Fibroblast of upper back skin (primary cell): ENCODE measurements at places on chromosomes 5 and 9.

DNA sequence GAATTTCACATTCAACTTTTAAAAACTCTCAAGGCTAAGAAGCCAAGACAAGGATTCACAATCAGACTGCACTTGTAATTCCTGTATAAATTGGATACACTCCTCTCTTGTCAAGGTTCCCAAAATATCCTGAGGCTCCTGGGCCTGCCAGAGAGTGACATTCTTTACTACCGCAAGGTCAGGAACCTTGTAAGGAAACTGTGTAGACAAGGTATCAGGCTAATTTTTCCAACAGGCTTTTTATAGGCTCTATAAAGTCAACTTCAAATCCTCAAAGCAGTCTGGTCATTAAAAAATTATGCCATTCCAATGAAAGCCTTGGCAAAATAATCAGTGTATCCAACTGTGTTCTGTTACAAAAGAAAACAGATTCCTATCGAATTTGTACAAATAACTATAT is 15.5 kb upstream of the PAIP1 start:
- DNase-seq: peak; percentile 32

DNA sequence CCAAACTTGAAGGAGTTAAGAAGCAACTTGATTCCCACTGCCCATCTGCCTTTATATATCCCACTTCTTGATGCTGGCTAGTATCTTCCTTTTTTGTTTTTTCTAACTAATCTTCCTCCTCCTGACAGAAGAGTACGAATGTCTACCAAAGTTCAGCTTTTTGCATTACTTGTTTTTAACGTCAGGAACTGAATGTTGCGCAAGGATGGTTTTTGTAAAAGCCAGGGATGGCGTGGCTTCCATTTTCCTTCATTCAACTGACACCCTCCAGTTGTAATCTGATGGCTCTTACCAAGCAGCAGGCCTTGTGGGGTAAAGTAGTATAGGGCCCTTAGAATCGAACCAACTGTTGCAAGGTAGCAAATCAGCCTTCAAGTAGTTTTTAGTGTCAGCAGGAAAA is 70.8 kb upstream of the GPR151 start:
- no peak for DNase-seq

DNA sequence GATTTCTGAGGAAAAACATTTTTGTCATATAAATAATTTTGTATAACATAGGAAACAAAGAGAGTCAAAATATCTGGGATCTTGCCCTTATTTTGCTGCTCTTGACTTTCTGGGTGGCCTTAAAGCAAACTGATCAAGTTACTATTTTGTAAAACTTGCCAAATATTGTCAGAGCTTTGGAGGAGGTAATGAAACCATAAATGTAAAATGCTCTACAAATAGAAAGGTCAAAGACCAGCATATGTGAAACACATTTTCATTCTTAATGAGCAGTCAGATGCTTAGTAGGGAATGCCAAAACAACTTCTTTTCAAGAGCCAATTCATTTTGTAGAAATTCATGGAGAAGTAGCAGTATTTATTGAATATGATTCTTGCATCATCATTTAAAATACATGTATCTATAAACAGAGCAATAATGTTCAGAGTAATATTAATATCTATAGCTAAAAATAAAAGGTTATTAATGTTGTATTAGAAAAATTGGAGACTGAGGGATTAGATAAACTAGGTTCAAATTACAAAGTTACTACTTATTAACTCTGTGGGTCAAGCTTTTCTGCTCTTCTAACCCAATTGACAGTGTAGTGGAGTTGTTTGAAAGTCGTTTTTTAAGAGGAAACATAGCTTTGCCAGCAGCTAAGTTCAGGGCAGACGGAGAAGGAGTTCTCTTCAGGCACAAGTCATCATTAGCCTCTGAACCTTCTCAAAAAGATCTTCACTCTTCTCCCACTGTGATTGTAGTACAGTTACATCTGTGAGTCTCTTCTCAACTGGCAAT is 2053.1 kb downstream of the EFNA5 start:
- peak; percentile 15 for DNase-seq

- no peak for DNase-seq
These were observed 314.0 kb downstream of the AGTPBP1 start for GRCh38 chr9:85427772-85428171.

DNA sequence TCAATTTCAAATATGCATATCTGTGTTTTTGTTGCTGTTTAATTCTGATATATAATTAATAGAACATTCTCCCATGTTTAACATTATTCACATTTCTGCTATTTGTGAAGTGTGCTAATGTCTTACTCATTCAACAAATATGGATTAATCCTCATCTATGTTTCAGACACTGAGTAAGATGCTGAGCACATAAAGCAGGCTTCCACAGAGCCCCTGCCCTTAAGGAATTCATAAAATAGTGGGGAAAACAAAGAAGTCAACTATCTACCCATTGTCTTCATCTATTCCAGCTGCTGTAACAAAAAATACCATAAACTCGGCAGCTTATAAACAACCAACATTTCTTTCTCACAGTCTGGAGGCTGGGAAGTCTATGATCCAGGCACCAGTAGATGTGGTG is 333.3 kb downstream of the SEMA5A start:
- peak; percentile 48 for DNase-seq

DNA sequence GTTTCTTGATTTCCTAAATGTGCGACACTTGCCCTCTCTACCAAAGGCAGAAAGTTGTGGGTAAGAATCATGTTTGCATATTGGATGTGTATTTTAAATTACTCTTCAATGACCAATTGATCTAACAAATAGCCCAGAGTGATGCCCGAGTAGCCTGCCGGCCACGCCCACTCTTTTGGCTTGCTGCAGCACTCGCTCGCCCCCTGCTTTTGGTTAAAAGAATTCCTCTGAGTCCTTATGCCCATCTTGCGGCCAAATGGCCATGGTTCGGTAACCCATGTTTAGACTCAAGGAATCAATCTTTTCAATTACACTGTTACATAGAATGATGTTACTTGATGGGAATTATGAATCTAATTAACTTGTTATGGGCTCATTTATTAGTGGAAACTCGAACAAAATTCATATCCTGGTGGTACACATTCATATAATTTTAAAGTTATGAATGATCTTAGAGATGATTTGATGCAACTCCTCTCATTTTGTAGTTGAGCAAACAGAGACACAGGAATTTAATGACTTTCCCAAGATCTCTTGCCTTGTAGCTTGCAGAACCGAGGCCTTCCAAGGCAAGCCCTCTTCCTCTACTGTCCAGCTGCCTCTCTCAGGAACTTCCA is 36.5 kb downstream of the PPIC start:
- DNase-seq: peak; percentile 46

- peak; percentile 78 for DNase-seq
These were observed 58.5 kb upstream of the TJP2 start for GRCh38 chr9:69115621-69116020.

GRCh38 chr5:138610415-138610917 is 35.3 kb upstream of the HSPA9 start:
- DNase-seq: no peak

DNA sequence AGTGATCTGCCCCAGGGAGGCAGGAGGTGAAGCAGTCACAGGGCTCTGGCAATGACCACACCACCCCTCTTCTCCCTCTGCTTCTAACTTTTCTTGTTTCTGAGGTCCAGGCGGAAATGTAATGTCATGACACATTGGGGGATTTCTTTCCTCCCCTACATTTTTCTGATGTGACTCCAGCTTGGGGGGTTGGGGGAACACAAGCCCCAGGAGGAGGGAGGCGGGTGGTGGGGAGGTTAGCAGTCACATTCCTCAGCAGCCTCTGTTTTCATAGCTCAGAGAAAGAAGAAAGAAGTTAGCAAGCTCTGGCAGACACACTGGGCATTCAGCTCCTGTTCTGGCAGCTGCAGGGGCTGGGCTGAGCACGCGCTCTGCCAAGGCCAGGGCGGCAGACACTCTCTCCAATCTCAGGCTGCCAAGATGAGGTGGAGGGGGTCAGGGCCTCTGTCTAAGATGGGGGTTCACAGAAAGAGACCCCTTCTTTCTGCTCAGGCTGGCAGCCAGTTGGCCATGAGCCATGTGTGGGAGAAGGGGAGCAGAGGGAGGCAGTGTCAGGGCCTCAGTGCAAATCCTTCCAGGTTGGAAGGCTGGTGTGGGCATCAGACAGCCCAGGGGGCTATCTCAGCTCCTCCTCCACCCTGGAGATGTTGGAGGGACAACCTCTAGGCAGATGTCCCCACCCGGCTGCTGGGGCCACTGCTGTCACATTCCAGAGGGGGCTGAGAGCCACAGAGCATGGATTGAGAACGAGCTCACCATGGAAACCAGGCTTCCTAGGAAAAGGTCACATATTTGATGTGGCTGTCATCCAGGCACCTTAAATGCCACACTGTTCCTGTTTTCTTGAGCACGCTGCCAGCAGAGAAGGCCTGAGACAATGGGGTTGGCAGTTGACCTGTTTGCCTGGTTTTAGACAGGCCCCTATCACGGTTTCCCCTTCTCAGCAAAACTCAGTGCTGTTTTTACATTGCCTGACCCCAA is 20.1 kb upstream of the PFDN1 start:
- peak; percentile 98 for DNase-seq

GRCh38 chr5:31148959-31149475 is 44.5 kb upstream of the CDH6 start:
- DNase-seq: no peak

GRCh38 chr9:94779031-94779430 is 52.5 kb downstream of the AOPEP start:
- DNase-seq: no peak

DNA sequence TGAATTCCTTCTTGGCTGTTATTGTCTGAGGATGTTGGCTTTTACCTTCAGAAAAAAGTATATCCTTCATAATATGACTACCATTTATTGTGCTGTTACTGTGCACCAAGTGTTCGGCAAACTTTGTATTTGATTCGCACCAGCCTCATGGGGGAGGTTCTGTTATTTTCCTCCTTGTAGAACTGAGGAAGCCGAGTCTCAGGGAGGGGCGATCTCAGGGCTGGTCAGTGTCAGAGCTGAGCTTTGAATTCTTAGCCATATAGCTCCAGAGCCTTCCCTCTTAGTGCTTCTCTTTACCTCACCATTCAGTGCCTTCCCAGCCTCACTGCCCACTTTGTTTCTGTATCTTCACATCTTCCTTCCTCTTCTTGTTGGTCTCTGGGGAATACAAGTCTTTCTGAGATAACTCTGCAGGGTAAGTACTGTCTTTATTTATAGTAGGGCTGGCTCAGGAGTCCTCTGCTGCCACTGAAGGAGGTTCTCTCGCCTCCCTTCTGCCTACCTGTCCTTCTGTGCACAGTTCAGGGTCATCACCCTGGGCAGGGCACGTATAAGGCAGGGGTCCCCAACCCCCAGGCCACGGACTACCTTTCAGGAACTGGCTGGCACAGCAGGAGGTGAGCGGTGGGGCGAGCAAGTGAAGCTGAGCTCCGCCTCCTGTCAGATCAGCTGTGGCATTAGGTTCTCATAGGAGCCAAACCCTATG is 48.4 kb downstream of the GALNT10 start:
- DNase-seq: no peak

DNA sequence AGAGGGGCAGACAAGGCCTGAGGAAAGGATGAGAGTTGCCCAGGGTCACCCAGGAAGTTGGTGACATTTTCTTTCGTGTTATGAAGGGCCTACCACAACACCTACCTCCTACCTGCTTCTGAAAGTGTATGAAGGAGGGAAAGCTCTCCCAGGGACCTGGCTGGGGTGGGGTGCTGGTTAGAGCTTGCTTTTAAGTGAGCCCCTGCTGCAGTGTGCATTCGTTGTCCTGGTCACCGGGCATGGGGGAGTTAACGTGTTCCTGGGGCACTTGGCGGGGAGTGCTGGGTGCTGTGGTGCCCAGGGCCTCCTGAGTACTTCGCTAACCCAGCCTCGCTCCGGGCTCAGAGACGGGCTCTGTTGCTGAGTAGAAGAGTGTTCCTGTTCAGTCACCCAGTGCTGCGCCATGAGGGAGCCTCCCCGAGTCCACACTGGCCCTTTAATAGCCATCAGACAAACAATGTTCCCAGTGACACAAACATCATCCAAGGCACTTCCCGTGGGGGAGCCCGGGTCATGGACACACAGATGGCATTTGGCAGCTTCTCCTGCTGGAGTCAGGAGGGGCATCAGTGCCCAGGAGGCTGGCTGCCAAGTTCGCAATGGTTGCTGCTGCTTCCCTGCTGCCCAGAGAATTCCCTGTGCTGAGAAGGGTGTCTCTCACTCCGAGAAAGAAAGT is 85.7 kb downstream of the AMBP start:
- no peak for DNase-seq

GRCh38 chr5:74514888-74515551 is 125.5 kb downstream of the ENC1 start:
- DNase-seq: no peak

- no peak for DNase-seq
These were observed 54.1 kb downstream of the USP20 start for GRCh38 chr9:129889122-129889940.

- peak; percentile 98 for DNase-seq
These were observed 22.1 kb downstream of the GFPT2 start for GRCh38 chr5:180330810-180331646.

DNA sequence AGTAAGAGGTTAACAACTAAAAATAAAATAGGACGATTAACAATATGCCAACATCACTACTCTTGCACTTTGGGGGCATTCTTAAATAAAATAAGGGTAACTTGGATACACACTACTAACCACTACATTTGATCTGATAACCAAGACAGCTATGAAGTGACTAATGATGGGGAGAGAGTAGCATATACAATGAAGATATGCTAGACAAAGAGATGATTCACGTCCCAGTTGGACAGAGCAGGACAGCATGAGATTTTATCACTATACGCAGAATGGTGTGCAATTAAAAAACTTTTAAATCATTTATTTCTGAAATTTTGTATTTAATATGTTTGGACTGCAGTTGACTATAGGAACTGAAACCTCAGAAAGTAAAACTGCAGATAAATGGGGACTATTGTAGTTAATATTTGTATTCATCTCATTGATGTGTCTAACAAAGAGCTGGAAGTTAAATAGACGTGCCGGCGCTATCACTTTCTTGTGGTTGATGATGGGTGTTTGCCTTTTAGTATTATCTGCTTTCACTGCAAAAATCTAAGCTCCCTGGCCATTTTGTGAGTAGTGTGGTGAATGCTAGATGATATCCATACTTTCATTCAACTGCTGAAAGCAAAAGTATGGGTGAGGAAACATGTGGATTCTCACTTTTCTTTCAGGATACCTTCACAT is 18.7 kb downstream of the GIN1 start:
- no peak for DNase-seq

DNA sequence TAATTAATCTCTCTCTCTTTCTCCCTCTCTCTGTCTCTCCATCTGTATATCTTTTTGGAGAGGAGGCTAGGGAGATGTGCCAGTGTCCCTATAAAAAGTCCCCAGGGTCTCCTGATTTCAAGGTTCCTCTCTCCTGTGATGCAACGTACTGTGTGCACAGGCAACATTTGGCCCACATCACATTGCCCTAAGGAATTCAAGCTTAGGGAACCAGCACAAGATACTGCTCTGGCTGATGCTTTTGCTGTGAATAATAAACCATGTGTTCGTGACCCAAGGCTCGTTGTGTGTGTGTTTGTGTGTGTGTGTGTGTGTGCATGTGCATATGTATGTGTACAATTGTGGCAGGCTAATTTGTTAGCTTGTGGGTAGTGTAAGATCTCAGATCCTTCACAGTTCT is 9.7 kb downstream of the SPATA9 start:
- DNase-seq: peak; percentile 62

DNA sequence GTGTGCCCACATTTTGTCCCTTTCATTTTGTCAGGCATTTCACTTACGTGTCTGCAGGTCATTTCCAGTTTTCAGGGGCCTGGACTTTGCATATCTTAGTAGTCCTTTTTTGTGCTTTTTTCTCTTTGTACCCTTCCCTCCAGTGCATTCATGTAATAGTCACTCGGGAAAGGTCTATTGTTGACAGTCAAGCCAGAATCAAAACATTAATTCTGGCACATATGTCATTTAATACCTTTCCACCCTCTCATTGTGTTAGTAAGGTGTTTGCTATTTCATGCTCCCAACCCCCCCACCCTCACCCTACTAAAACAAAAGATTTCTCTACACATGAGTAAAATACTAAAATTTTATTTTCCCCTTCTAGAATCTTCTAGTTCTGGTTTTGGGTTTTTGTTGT is 42.7 kb downstream of the UGCG start:
- DNase-seq: no peak
